Sigmoid colon (tissue), 7 donors: ENCODE measurements at places on chromosomes 1 and 21. TPM values are rescaled to one million over a fixed set of nuclear protein-coding genes. Genes with fewer than 3 reads are reported as not detected.

GRCh38 chr1:40187399-40187798, 26.2 kb downstream of the RLF start:
- H3K27ac ChIP-seq, result peak overlapping the region; percentile 24
- no peaks in the 10 kb centered on the region for H3K27me3 ChIP-seq
- no peaks in the 10 kb centered on the region for H3K4me1 ChIP-seq
- DNase-seq, result no peak
- no peak overlapping the region for H3K4me3 ChIP-seq

GRCh38 chr1:91754816-91755580, 131.0 kb downstream of the TGFBR3 start:
- peak overlapping the region; percentile 59 for H3K27ac ChIP-seq
- no peaks in the 10 kb centered on the region for H3K27me3 ChIP-seq
- no peak overlapping the region for H3K4me3 ChIP-seq

GJA5 gene
- 1.2 TPM for polyA plus RNA-seq

TMEM200B gene
- polyA plus RNA-seq, result 1.8 TPM

DNA sequence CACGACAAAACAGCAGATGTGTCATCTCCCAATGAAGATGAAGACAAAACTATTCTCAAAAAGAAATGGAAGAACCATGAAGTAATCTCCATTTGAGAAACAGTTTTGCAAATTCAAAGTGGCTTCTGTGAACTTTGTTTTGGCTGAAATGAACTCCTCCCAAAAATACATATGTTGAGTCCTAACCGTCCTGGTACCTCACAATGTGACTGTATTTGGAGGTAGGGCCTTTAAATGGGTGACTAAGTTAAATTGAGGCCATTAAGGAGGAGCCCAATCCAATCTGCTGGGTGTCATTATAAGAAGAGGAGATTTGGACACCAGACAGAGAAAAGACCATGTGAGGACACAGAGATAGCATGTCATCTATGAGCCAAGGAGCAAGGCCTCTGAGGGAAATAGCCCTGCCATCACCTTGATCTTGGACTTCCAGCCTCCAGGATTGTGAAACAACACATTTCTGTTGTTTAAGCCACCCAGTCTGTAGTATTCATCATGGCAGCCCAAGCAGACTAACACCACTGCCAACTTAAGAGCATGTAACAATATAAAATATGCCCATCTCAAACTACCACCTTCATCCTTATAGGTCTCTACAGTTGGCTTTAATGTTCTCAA, 38.3 kb upstream of the KCNE1 start:
- H3K27me3 ChIP-seq, result no peaks in the 10 kb centered on the region
- H3K4me3 ChIP-seq, result no peak overlapping the region
- no peaks in the 10 kb centered on the region for H3K36me3 ChIP-seq
- no peak for DNase-seq
- H3K27ac ChIP-seq, result no peak overlapping the region

DNA sequence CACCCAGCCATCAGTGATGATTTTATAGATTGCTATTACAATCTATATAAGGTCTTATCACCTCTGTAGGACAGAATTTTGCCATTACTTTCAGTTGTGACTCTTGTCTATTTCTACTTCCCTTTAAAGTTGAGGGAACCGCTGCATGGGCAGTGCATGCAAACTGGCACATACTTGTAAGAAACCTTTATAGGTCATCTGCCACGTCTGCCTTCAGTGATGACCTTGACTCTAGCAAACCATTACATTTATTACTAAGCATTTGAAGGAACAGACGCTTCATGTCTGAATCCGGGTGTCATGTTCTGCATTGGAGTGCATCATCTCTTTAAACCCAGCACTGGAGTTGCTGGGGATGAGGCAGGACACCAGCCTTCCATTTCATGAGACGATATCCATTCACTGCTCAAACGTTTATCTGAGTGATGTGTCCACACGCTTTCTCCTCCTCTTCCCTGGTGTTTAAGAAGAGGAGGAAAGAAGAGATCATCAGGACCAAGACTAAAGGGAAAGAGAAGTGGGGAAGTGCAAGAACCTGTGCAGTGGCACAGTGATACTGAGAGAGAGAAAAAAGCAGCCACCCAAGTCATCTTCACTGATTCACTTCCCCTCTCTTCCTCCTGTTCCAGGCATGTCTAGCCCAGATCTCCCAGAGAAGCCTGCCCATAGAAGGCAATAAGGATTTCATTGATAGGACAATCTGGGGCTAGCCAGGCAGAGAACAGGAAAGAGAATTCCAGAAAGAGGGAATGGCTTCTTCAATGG, 14.1 kb downstream of the CCSAP start:
- H3K4me3 ChIP-seq, result no peak overlapping the region
- H3K27me3 ChIP-seq, result no peaks in the 10 kb centered on the region
- H3K36me3 ChIP-seq, result peaks cover 7% of the 10 kb centered on the region
- no peak overlapping the region for H3K27ac ChIP-seq

- no peaks in the 10 kb centered on the region for H3K4me1 ChIP-seq
- no peaks in the 10 kb centered on the region for H3K36me3 ChIP-seq
- DNase-seq, result no peak
- no peak overlapping the region for H3K27ac ChIP-seq
Observed at GRCh38 chr1:76269155-76269554, 194.6 kb downstream of the ST6GALNAC3 start.

CD1D gene
- polyA plus RNA-seq, result 3.2 TPM

GRCh38 chr1:201265756-201266155, 17.6 kb upstream of the PKP1 start:
- H3K4me1 ChIP-seq, result no peaks in the 10 kb centered on the region
- no peak overlapping the region for H3K27ac ChIP-seq
- no peak overlapping the region for H3K4me3 ChIP-seq
- no peaks in the 10 kb centered on the region for H3K36me3 ChIP-seq
- no peak for DNase-seq

DNA sequence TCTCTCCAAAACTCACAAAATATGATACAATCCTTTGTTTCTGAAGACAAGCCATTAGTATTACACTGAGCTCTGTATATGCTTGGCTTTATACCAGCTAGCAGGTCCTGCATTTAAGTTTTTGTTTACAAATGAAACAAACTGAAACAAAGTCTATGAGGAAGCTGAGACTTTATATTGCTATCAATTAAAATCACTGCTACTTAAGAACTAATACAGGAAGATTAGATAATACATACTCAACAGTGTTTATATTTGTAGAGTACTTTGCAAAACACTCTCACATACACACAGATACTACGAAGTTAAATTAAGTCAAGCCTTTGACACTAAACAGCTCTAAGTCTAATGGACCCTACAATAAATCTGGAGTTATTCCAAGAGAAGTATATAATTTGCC, 247.4 kb downstream of the CRB1 start:
- no peaks in the 10 kb centered on the region for H3K36me3 ChIP-seq
- no peaks in the 10 kb centered on the region for H3K4me1 ChIP-seq
- no peak for DNase-seq
- no peaks in the 10 kb centered on the region for H3K27me3 ChIP-seq
- H3K4me3 ChIP-seq, result no peak overlapping the region
- H3K27ac ChIP-seq, result no peak overlapping the region

DNA sequence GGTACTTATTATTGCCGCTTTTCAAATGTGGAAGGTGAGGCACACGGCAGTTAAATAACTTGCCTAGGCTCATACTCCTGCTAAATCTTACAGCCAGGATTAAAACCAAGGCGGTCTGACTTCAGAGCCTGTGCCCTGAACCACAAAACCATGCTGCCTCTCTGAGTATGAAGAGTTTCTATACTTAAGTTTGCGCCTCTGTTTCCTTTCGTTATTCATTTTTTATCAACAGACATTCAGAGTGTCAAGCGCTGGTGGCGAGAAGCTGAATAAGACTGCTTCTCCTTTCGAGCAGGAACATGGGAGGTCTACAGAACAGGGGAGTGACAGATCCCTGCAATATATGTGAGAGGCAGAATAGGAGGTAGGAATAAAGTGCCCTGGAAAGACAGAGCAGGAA, 96.0 kb upstream of the DUSP10 start:
- H3K4me3 ChIP-seq, result no peak overlapping the region
- DNase-seq, result no peak
- H3K27ac ChIP-seq, result no peak overlapping the region
- no peaks in the 10 kb centered on the region for H3K36me3 ChIP-seq
- peaks cover under 1% of the 10 kb centered on the region for H3K4me1 ChIP-seq
- H3K27me3 ChIP-seq, result no peaks in the 10 kb centered on the region

DNA sequence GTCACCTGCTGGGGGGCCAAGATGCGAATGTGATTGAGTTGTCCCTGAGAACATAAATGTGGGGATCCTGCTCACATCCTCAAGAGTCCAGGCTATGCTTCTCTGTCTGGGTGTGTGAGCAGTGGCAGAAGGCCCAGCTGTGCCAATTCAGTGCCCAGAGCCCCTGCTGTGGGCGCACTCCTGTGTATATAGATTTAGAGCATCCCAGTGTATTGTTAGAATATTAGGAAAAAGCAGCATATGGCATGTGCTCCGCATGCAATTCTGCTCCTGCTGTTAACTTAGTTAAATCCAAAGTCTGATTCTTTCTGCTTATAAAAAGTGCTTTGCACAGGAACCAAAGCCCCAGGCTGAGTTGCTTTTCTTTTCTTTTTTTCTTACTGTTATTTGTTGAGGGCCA, 37.8 kb downstream of the FAM78B start:
- no peaks in the 10 kb centered on the region for H3K36me3 ChIP-seq
- no peaks in the 10 kb centered on the region for H3K4me1 ChIP-seq
- H3K27me3 ChIP-seq, result no peaks in the 10 kb centered on the region
- H3K4me3 ChIP-seq, result no peak overlapping the region
- DNase-seq, result no peak
